ENCODE measurements at places on chromosomes 3 and 15.

- no peak for DNase-seq
Observed at GRCh38 chr3:33115024-33115768, 1.4 kb downstream of the CRTAP start.

GRCh38 chr3:160060409-160061027, 71.9 kb downstream of the IL12A start:
- no peak for DNase-seq

DNA sequence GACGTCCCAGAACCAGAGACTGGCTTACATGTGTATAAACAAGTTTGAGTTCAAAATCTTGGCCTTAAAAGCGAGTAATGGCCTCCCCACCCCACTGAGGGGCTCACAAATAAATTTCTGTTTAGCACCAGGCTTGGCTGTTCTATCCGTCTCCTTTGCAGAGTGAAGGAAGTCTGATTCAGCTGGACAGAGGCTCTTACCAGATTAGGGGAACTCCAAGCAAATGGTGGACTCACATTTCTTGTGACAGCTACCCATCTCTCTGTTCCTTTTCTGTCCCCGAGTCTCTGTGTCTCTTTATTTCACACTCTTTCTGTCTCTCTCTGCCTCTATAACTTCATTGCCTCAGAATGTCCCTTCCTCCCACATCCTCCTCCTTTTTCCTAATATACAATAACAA, 62.7 kb downstream of the DGKG start:
- no peak for DNase-seq

- DNase-seq = no peak
Observed at GRCh38 chr3:152621967-152622810, 212.7 kb upstream of the P2RY1 start.

GRCh38 chr3:13564751-13565560, 16.0 kb downstream of the FBLN2 start:
- DNase-seq = no peak

All from stimulated activated CD8-positive, alpha-beta memory T cell treated with anti-CD3 and anti-CD28 coated beads, Interleukin-2, amount 100 ng/mL, for 48 hours (primary cell).